Mucosa of gallbladder (tissue), 1 donor: ENCODE measurements at places on chromosomes 4 and X. TPM values are rescaled to one million over a fixed set of nuclear protein-coding genes. Genes with fewer than 3 reads are reported as not detected.

Gene SPACA5
- total RNA-seq: not detected

Gene IL2RG
- total RNA-seq: 8.9 TPM

Gene SYP
- 1.9 TPM for total RNA-seq

Gene CPZ
- 6.3 TPM for total RNA-seq

Gene ALB
- total RNA-seq: 83.2 TPM

Gene CFAP299
- not detected for total RNA-seq

Gene TIMP1
- 574 TPM for total RNA-seq

Gene GABRG1
- total RNA-seq: 0.06 TPM

Gene FABP2
- not detected for total RNA-seq
